ENCODE measurements at places on chromosomes 2 and 18.

GRCh38 chr18:46696268-46696667 is 39.2 kb upstream of the LOXHD1 start:
- DNase-seq, result no peak

DNA sequence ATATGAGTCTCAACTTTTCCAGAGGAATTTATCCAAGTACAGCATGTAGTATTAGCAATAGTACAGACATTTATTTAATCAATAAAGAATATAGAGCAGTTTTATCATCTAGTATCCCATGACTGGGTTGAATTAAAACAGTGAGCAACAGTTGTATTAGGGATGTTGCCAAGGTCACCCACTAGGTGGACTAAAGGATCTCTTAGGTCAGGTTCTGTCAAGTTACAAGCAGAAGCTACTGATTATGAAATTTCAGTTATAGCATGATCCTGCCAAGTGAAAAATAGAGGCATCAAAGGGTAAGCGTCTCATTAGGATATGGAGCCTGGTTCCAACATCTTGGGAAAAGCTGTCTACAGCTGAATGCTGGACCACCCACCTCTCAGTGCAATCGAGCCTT is 52.1 kb upstream of the LAPTM4A start:
- DNase-seq, result no peak

DNA sequence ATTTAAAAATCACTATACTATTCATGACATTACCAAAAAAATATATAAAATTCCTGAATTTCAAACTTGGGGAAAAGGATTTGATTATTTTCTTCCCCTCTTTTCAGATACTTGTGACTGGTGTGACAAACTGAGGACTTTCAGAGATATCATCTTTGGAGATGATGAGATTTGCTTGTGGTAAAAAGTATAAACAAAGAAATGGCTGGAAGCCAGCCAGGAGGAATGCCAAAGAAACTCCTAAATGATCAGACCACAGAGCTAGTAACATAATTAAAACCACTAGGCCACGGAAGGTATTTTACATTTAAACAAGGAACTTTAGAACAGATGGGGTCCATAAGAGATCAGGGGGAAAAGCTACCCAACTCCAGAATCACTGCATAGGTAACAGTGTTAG is 58.7 kb downstream of the PIGN start:
- DNase-seq, result peak; percentile 37

DNA sequence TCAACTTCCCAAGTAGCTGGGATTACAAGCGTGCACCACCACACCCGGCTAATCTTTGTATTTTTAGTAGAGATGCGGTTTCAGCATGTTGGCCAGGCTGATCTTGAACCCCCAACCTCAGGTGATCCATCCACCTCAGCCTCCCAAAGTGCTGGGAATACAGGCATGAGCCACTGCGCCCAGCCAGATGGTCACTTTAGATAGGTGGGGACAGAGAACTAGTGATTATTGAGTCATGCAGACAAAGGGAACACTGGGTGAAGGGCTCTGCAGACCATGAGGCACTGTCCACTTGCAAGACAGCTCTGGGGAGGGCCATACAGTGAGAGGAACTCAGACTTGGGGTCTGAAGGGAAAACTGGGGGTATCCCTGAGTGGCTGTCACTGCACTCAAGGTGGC is 58.4 kb upstream of the POMC start:
- DNase-seq, result no peak

DNA sequence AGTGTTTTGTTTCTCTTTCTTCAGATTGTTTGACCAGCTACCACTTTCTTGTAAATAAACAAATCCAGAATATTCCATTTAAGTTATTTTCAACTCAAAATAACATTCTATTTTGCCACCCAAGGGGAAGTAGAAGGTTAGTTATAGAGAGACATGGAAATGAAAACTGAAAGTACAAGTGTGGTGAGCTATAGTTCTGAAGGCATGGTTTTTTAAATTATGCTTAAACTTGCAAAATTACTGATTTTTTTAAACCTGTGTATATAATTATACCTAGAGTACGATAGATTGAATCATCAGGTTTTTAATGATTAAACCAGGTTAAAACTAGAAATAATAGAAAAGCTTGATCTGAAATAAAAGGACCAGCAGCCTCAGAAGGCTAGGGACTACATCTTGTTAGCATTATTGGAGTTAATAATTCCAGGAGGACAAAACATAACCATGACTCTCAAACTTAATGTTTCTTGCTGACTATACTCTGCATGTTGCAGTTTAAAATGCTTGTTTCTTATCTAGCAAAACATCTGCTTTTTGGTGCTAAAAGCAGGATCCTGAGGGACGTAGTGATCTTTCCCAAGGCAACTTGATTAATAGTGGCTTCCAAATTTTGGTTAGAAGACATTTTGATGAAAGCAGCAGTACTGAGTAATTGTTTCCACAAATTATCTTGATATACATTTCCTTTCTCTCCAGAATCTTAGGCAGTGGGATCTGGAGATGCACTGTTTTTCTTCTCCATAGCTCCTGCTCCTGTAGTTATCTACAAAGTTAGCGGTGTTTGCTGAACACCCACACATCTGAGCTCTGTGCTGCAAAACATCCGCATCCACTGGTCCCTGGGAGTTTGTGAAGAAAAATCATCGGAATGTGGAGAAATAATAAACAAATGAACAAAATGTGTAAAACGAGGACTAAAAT is 327.2 kb upstream of the PKDCC start:
- no peak for DNase-seq

DNA sequence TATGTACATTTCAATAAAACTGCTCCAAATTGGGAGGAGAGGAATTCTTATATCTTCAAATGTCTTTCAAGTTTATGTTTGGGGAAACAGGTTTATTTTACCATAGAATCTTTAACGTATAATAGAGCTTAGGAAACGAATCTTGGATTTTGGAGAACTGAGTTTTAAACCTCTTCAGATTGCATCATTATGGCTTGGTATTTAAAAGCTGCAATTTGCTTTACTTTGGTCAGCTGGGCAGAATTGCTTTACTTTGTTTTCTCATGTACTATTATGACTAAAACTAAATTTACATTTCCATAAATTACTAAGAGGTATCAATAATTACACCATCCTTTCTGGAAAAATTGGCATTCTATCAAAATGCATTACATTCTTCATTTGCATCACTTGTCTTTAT is 54.6 kb downstream of the BAZ2B start:
- no peak for DNase-seq

GRCh38 chr2:143803936-143804335 is 674.7 kb downstream of the ARHGAP15 start:
- DNase-seq, result no peak

GRCh38 chr2:23494286-23494685 is 109.3 kb downstream of the KLHL29 start:
- DNase-seq, result no peak

- no peak for DNase-seq
These were observed 111.2 kb downstream of the KLF7 start for GRCh38 chr2:207054521-207054920.

GRCh38 chr2:138771534-138771933 is 8.7 kb downstream of the NXPH2 start:
- no peak for DNase-seq

- DNase-seq, result no peak
These were observed 31.0 kb upstream of the TNS1 start for GRCh38 chr2:218033590-218034496.

GRCh38 chr2:127715778-127716449 is 14.6 kb downstream of the SFT2D3 start:
- DNase-seq, result no peak

- no peak for DNase-seq
These were observed 263.4 kb upstream of the MEIS1 start for GRCh38 chr2:66171530-66171929.

DNA sequence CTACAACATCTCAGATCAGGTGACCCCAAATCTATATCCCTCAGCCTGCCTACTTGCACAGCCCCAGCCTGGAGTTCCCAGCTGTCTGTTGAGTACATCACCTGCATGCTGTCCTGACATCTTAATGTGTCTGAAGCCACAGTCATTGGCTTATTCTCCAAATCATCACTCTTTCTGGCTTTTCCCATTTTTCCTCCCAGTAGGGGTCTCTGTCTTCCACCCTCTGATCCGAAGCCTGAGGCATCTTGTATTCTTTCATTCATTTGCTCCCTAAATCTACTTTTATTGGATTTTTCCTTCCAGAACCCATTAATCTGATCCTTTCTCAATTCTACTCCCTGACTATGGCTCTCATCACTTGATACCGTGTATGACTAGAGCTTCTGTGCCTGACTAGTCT is 332.9 kb upstream of the DCC start:
- DNase-seq, result no peak

- DNase-seq, result no peak
These were observed 1245.2 kb upstream of the CELF4 start for GRCh38 chr18:38810789-38811188.

DNA sequence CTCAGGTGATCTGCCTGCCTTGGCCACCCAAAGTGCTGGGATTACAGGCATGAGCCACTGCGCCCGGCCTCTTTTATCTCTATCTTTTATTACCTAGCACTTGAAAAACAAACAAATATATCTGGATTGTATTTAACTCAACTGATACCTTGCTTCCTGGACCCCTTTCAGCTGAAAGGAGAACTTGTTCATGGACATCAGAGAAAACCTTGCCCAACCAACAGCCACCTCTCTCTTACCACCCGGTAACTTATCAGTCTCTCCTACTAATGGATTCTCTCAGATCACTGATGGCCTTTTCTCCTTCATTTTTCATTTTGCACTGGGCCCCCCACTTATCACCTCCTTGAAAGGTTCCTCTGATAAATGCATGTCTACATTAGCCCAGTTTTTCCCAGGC is 6.7 kb downstream of the RETSAT start:
- DNase-seq, result no peak

- no peak for DNase-seq
These were observed 29.8 kb downstream of the KCNE4 start for GRCh38 chr2:223081789-223082188.

GRCh38 chr2:112220831-112221230 is 34.0 kb downstream of the ZC3H8 start:
- no peak for DNase-seq

DNA sequence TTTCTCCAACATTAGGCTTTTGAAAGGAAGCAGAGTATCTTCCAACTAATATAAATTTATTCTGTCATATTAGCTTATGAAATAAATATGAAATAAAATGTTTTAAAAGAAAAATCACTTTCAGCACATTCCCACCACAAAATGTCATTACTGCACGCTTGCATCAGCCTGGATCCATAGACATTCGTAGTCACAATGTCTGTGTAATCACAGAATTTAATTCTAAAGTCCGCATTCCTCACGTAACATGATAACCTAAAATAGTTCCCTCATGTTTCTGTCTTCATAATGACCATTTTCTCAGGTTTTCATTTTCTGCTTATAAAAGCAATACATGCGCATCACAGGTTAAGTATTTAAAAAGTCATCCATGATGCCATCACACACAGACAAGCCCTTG is 47.1 kb downstream of the HDAC4 start:
- DNase-seq, result no peak

- no peak for DNase-seq
These were observed 205.4 kb downstream of the KLHL29 start for GRCh38 chr2:23590241-23590869.

- DNase-seq, result no peak
These were observed 331 bp downstream of the SERPINE2 start for GRCh38 chr2:224038830-224039079.

DNA sequence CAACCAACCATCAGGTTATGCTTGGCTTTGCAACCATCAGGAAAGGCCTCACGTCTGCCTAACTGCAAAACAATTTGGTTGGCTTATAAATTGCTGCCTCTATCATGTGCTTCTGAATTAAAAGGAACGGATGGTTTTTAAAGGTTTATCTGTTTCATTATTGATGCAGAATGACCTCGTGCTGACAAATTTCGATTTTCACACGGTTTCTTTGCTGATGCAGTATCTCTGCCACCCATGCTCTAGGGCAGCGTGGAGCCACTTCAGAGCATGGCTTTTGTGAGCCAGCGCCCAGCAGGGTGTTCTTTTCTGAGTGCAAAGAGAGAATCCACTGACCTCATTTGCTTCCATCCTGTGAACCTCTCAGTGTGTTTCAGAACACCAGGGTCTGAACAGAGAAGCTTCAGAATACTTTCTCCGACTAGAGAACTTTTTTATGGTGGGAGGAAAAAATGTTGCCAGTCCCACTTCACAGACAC is 143.1 kb upstream of the L3MBTL4 start:
- no peak for DNase-seq

- DNase-seq, result no peak
These were observed 347.9 kb downstream of the ADCYAP1 start for GRCh38 chr18:1252534-1252933.

DNA sequence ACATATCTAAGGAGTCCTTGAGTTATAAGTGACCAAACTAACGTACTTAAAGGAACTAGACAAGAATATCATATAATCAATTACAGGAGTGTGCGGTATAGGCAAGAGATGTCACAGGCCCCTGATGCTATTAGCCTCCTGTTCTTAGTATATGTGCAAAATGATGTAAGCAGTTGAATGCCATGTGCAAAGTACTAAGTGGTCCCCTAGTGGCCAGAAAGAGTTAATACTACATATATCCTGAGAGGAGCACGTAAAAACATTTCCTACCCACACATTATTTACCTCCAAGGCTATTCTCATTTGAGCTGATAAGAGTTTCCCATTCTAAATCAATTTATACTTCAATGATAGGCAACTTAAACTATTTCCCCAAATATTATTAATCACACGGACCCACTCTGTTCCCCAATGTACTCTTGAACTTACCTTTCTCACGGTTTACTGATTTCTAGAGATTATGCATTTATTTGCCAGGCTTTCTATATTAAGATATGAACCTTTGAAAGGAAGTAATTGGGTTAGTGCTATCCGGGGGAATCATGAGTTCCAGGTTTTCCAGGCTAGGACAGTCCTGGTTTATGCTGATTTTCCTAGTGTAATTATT is 158.0 kb upstream of the KLHL14 start:
- no peak for DNase-seq

- no peak for DNase-seq
These were observed 164.1 kb downstream of the MBD5 start for GRCh38 chr2:148184976-148185375.

- no peak for DNase-seq
These were observed 101.7 kb upstream of the NOSTRIN start for GRCh38 chr2:168700615-168701245.

- no peak for DNase-seq
These were observed 52.6 kb upstream of the ATP5MC3 start for GRCh38 chr2:175234153-175234552.

- no peak for DNase-seq
These were observed 91.7 kb upstream of the LCLAT1 start for GRCh38 chr2:30355306-30355705.

GRCh38 chr2:6421138-6421730 is 444.5 kb downstream of the CMPK2 start:
- no peak for DNase-seq

DNA sequence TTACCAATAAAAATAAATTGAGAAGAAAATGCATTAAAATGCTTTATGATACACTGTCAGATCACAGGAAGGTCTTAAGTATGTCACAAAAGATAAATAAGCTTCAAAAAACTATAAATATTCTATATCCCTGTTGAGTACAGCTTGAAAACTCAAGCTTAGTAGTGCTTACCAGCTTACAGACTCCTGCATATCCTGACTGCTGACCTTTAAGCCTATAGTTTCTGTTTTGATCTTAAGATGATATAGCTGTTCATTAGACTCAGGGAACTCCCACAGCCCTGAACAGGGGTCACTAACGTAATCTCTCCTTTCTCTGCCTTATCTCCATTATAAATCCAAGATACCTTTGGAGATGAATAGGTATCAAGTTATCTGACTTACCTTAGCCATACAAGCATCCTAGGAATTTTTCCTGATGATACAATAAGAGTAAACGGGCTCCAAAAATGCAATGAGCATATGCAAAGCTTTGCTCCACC is 93.7 kb upstream of the RBBP8 start:
- no peak for DNase-seq
